ENCODE measurements at places on chromosomes 4 and X.

DNA sequence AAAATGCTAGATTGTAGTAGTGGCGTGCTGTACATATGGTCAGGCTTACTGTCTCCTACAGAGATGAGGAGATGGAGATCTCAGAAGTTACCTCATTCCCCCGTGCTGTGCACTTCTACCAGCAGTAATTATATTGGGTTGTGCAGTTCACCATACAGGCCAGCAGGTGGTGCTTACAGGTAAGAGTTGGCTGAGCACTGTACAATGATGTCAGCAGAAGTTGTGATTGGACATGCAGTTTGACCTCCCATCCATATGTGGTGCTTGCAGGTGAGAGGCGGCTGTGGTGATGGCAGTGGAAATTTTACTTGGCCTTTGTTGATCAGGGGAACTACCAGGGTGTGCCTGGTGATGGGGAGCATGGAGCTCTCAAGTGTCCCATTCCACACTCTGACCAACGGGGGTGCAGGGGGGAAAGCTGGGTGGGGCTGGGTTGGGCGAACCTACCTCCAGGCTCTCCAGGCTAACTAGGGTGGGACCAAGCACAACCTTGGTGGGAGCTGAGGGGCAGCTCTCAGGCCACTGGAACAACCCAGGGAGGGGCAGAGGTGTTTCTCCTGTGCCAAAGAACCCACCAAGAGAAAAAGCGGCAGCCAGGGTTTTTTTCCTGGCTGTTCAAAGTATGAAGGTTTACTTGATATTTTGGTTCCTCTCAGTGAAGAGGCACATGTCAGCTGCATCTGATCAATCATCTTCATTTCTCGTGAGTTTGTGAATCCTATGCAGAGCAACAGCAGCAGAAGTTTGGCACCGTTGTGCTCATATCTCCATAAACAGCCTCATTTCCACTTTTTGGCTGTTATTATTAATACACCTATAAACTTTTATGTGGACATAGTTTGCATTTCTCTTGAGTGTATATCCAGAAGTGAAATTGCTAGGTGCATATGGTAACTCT, 73.8 kb upstream of the FREM3 start:
- peak; percentile 31 for DNase-seq

DNA sequence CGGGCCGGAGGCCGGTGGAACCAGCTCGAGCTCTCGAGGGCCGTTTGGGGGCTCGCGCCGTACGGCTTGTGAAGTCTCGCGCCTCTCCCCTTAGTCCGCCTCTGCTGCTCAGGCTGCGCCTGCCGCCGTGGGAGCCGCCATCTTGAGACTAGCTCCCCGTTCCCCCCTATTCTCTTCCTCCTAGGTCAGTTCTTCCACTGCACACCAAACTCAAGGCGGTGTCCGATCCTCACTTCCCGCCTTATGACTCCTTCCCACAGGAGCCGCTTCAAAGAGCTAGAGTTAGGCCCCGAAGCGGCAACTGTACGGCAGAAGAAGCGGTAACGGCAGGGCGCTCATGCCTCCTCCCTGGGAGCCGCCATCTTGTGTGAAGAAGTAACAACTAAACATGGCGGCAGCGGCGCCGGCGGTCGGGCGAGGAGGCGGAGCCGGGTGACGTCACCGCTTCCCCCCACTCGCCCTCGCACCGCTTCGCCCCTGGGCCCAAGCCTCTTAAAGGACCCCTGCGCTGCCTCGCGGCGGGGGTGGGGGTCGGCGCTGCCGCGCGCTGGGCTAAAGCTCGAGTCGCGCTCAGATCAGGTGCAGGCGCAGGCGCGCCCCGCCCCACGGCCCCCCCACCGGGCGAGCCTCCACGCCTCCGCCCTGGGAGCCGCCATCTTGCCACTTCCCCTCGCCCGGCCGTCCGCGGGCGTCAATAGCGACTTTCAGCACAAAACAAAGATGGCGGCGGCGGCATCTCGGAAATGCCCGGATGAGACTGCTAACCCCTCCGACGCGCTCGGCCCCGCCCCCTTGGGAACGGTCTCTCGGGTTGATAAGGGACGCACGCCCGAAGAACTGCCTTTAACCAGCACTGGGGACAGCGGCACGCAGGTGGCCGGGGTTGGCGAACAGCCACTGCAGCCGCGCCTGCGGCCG, at the start of gene HCFC1:
Gene HCFC1, minus strand, starts transcription at position 369 of the 918 bp plus-strand sequence. CDS start 978 bp downstream, outside the sequence.
- DNase-seq = peak; percentile 87

DNA sequence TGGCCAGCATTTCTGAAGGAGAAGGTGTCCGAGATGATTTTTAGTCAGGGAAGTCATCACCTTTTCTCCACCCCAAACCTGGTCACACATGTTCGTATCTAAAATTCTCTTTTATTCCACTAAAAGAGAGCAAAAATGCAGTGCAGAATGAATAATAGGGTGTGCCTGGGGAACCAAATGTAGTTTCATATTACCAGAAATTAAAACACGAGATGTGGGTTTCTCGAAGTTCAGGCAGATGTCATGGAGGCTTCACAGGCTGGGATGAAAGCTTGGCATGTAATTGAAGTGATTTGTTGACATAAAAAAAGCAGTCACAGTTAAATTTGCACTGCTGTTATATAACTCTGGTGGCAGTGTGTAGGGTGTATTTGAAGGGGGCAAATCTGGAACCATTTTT, 165.5 kb upstream of the PDE5A start:
- no peak for DNase-seq

GRCh38 chrX:123803331-123803983, 56.4 kb upstream of the XIAP start:
- DNase-seq = no peak

GRCh38 chr4:180164799-180165198, 2078.4 kb upstream of the TENM3 start:
- DNase-seq = no peak

DNA sequence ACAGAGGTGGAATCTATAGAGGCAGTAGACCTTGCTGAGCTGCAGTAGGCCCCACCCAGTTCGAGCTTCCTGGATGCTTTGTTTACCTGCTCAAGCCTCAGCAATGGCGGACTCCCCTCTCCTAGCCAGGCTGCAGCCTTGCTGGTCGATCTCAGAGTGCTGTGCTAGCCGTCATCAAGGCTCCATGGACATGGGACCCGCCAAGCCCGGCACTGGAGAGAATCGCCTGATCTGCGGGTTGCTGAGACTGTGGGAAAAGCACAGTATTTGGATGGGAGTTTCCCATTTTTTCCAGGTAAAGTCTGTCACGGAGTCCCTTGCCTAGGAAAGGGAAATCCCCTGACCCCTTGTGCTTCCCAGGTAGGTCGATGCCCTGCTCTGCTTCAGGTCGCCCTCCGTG, 124.8 kb upstream of the KLF8 start:
- DNase-seq = no peak

DNA sequence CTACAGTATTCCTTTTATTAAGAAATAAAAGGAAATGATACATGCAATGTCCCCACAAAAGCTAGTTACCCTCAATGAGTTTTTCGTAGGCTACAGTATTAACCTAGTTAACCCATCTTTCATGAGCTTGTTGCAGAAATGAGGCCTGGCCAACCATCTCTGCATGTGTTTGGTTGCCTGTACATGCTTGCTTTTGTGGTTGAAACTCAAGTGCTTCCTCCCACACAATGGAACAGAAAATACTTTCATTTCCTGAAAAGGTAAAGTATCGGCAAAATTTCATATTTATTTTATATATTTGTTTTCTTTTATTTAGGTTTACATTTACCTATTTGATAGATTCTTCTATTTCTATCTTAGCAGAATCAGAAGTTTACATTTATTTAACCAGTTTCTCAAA, 214.6 kb upstream of the FAM241A start:
- no peak for DNase-seq
